BJ (cell line): ENCODE measurements at places on chromosomes 2 and 18.
A peak's percentile ranks its signal among the peaks of the same experiment; 100 is the strongest.

GRCh38 chr18:3297025-3297984 is 35.4 kb downstream of the MYL12B start:
- peak; percentile 37 for DNase-seq

DNA sequence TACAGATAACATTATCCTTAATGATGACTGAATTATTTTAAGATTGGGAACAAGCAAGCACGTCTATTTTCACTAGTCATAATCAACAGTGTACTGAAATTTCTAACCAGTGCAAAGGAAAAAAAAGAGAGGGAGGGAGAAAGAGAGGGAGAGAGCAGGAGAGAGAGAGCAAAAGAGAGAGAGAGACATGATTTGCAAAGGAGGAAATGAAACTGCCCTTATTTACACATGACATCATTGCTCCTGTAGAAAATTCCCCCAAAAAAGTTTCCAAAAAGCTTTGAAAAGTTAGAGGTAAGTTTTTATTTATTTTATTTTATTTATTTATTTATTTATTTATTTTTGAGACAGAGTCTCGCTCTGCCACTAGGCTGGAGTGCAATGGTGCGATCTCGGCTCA is 355.3 kb upstream of the CELF4 start:
- no peak for DNase-seq

DNA sequence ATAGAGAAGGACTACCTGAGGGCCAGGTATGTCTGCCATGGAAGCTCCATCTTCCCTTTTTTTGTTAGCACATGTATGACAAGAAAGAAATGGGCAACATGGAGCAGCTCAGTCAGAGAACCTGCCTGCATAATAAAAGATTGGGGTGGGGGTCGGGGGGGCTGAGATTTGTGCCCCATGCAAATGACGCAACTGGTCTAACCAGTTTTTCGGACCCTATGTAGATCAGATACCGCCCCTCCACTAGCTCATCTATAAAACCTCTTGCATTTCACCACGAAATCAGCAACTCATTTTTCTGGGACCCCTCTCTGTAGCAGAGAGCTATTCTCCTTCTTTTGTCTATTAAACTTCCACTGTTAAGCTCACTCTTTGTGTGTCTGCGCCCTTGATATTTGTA is 657.2 kb downstream of the ERBB4 start:
- no peak for DNase-seq

- no peak for DNase-seq
Observed at GRCh38 chr2:49988276-49988675, 834.0 kb upstream of the FSHR start.

- DNase-seq, result no peak
Observed at GRCh38 chr2:65539633-65540032, 107.2 kb upstream of the SPRED2 start.

GRCh38 chr2:45889620-45890370 is 238.3 kb downstream of the PRKCE start:
- no peak for DNase-seq

- no peak for DNase-seq
Observed at GRCh38 chr2:50651676-50652075, 380.3 kb downstream of the NRXN1 start.

DNA sequence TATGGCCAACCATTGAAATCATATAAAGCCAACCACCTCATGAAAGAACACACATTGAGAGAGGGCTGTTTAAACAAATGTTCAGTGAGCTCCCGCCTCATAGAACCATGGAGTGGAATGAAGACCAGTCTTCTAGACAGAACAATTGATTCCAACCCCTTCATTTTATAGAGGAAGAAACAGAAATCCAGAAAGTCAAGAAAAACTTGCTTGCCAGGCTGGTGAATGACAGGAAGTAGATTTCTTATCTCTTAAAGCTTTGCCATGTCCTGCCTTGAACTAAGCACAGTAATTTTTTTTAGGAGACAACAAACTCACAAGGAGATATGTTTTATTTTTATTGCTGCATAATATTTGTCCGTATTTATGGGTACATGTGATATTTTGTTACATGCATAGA is 16.5 kb upstream of the NRP2 start:
- no peak for DNase-seq

- DNase-seq, result no peak
Observed at GRCh38 chr2:54546923-54547720, 91.0 kb downstream of the SPTBN1 start.

DNA sequence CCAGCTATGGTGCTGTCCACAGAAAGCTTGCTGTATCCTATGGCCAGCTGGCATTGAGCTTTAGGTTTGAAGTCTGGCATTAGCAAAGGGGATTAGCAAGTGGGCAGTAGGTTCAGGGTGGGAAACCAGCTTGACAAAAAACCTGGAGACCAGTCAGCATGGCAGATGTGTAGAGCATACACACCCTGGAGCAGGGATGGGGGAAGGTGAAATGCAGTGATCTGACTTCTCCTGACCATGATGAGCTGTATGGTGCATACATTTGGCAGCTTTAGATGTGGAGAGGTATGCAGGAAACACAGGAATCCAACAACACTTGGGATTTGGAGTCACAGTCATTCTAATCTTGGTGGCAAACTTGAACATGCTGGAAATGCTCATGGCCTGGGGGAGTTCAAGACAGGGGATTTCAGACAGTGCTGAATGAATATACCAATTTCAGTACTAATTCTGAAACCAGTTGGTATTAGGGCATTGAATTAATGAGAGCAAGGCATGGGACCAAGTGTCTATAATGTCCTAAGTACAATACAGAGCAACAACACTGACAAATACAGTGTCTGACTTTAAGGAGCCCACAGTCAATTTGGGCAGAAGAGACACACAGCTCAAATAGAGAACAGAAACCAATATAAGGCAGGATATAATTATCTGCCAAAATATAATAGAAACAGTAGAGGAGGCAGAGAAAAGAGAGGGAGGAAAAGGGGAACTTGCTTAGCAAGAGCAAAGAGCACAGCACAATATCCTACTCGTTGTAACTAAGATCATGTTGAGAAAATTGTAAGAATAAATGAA is 11.8 kb downstream of the ARHGAP15 start:
- DNase-seq, result no peak

GRCh38 chr2:140658760-140659692 is 1471.8 kb downstream of the LRP1B start:
- DNase-seq, result no peak

- no peak for DNase-seq
Observed at GRCh38 chr2:190311893-190312634, 7.6 kb downstream of the HIBCH start.

GRCh38 chr2:133953524-133953923 is 300.3 kb upstream of the MGAT5 start:
- DNase-seq, result no peak

GRCh38 chr2:172613040-172613439 is 57.1 kb downstream of the PDK1 start:
- DNase-seq, result no peak

GRCh38 chr2:100562613-100563406 is at the start of gene PDCL3:
TSS of gene PDCL3 (plus strand) at chr2:100562993. CDS start at chr2:100563068, 75 bp downstream.
- DNase-seq, result peak; percentile 96

DNA sequence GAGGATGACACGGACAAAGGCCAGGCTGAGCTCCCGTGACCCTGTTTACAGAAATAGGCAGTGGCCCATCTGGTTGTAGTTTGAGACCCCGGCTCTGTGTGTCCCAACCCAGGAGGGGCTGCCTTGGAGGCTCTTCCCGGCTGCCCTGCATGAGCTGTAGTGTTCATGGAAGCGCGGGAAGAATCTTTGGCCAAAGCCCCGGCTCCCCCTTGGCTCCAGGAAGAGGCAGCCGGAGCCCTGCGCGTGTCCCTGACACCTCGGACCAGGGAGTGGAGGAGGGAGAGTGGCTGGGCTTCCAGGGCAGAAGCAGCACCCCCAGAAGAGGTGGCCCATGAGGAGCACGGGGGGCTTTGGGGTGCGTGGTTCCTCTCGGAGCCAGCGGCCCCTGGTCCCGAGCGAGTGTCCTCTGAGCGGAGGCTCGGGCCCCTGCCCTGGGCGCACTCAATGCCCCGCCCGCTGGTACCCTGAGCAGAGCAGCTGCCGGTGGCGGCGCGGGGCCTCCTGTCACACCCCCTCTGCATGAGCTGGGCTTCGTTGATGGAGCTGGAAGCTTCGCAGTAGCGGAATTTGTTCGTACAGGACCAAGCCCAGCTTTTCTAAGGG is 21.7 kb downstream of the GPR35 start:
- no peak for DNase-seq

DNA sequence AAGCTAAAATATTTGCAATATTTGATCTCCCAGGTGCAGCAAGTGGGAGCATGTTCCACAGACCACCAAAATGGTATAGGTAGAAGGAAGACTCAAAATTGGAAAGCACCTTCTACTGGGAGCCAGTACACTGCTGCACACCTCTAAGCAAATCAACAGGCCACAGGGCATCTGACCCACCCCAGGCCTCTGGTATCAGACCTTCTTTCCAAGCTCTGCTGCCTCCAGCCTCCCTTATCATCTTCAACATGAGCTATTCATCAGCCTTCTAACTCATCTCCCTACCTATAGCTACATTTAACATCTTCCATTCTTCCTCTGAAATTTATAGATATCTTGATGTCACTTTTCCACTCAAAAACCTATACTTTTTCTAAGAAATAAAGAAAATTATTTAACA is 294.8 kb downstream of the ZEB2 start:
- DNase-seq, result no peak

DNA sequence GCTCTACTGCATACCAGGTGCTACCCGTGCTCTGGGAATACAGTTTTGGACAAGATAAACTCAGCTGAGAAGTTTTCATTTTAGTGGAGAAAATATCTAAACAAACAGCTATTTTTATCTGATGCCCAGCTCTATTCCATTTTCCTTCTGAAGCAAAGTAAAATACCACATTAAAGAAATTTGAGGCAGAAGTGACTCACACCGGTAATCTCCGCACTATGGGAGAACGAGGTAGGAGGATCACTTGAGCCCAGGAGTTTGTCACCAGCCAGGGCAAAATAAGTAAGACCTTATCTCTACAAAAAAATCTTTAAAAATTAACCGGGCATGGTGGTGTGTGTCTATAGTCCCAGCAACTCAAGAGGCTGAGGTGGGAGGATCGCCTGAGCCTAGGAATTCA is 416.2 kb upstream of the LYPD1 start:
- DNase-seq, result no peak

DNA sequence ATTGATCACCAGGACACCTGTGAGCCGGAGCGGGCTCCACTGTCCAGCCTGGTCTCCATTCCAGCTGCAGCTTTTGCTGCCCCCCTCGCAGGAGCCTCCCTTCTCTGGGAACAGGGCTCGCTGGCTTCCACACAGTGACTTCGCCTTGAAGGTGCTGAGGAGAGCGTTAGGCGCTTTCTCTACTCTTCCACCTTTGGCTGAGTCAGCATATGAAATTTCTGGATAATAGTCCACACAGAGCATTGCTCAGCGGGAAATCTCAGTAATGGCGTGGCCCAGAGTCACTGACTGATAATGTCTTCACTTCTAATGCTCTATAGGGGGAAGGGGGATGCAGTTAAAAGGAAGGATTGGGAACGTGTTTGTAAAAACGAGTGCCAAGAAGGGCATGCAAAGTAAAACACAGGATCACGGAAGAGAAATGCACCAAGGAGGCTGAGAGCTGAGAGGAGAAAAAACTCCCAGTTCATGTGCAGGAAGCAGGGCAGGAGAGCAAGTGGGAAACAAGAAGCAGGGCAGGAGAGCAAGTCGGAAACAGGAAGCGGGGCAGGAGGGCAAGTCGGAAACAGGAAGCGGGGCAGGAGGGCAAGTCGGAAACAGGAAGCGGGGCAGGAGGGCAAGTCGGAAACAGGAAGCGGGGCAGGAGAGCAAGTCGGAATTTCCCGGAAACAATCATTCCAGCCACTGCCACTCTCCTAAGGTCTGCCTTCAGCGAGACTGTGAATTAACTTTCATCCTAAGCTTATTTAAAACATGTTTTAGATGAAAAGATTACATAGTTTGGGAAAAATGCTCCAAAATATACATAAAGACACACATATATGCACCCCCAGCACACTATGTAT is 77.7 kb downstream of the MYT1L start:
- no peak for DNase-seq

DNA sequence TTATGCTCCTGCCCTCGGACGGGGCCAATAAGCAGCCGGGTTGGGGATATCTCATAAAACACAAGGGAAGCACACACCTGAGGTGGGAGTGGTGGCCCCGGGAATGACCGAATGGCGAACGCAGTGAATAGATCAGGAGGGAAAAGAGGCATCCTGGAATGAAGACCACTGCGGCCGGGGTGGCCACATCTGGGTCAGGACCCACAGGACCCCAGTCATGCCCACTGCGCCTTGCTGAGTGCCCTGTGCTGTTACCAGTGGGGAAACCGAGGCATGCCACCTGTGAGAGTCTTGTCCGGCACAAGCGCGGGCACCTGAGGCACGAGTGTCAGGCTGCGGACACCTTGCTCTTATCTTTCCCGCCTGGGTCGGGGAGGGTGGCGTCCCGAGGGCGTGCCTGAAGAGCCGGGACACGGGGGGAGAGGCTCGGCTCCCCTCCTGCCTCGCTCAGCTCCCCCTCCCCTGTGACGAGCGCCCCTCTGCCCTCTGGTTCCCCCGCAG is 1.6 kb downstream of the PDCD1 start:
- DNase-seq, result no peak

DNA sequence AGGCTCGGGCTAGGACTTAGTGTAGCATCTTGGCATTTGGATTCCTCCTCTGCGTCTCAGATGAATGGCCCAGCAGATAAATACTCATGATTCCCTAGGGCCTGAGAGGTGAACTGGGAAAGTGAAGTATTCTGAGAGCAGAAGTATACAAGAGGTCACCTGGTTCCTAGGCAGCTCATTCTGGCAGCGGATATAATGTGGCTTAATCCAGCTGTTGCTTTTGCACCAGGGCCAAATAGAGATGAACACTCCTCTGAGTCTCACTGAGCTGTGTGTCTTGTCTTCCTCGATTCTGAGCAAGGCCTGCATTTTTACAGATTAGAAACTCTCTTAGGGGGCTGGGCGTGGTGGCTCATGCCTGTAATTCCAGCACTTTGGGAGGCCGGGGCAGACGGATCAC is 196.1 kb downstream of the SLC4A3 start:
- DNase-seq, result no peak

- DNase-seq, result no peak
Observed at GRCh38 chr2:56590611-56591010, 406.8 kb downstream of the CCDC85A start.

DNA sequence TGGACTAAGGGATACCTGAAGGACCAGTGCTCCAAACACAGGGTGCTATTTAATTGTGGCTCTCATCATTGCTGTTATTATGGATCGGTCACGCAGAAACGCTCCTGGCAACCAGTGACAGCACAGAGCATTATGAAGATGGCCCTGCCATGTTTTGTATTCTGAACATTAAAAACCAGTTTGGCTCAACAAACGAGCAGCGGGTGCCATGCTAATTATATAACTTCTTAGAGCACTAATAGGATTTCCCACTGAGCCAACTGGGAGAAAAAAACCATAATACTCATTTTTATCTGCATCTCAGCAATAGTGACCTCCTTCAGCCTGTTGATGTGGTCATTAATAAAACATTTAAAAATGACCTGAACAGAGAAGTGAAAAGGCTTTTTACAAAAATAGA is 212.8 kb downstream of the STK39 start:
- DNase-seq, result no peak

- no peak for DNase-seq
Observed at GRCh38 chr2:47087051-47087450, 68.1 kb downstream of the STPG4 start.

- peak; percentile 50 for DNase-seq
Observed at GRCh38 chr2:144364944-144365738, 154.8 kb downstream of the ZEB2 start.
